ENCODE measurements at places on chromosomes 5 and 9.
A peak's percentile ranks its signal among the peaks of the same experiment; 100 is the strongest.

- no peak for DNase-seq
Measured at GRCh38 chr9:123684393-123685149, 245.4 kb downstream of the DENND1A start.

- DNase-seq = peak; percentile 74
Measured at GRCh38 chr5:134738133-134738962, at the start of gene CAMLG. Gene CAMLG (plus strand): TSS chr5:134738548. CDS start chr5:134738621, 73 bp downstream.

DNA sequence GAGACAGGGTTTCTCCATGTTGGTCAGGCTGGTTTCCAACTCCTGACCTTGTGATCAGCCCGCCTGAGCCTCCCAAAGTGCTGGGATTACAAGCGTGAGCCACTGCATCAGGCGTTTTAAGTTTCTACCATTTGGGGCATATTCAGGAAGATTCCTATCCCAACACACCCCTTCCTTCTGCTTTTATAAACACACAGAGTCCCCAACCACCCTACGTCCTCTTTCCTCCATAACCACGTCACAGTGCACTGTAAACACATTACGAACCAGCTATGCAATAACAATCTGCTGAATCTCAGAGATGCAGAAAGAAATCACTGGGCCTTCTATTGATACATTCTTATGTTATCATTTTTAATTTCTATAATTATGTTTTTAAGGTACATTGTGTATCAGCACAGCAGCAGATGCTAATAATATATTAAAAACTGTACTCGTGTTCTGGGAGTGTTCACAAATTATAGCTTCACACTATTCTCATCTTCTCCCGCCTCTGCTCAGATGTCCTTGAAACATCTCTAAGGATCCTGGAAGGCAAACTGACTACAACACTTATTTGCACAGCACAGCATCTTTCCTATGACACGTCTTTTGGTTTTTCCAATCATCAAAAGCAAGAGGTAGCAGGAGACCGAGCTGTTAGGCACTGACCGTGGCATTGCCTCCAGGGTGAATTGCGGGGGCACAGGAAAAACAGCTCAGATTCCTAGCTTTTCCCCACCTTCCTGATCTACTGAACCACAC is 60.2 kb downstream of the KCNIP1 start:
- no peak for DNase-seq

- no peak for DNase-seq
Measured at GRCh38 chr5:28344836-28345433, 1306.5 kb upstream of the CDH9 start.

GRCh38 chr9:79667120-79667519 is 95.4 kb downstream of the TLE4 start:
- no peak for DNase-seq

DNA sequence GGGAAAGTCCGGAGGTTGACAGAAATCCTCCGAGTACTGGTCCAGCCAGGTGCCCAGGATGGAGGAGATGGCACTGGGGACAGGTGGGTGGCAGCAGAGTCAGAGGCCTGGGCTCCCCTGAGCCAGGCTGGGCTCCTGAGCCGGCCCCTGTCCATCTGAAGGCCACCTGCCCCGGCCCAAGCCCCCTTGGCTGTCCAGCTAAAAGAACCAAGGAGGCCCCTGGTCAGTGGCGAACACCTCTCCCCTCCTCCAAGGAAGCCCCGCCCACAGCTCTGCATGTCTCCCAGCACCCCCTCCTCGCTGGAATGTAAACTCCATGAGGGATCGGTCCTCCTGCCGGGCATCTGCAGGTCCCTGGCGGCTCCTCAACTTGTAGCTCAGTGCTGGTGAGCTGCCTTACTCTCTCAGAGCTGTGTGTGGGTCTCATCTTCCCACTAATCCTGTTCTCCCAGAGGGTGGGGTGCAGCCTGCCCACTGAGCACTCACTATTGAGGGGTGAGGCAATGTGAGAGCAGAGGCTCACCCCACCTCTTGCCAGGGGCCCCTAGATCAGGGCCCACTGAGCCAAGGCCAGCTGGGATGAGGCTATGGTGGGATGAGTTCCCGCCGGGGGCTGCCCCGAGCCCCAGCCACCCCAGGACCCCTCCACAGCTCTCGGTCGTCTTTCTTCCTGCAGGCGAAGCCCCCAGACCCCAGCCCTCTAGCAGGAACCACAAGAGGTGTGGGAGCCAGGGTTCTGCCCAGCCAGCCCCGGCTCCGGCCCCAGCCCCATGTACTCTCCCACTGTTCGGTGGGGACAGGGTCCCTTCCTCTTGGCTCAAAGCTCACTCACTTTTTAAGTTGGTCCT is 12.0 kb downstream of the RALGDS start:
- no peak for DNase-seq

GRCh38 chr5:180353048-180353979 is at the start of gene GFPT2:
Gene GFPT2 (minus strand): TSS chr5:180353336. CDS start chr5:180353217, 119 bp downstream.
- DNase-seq = peak; percentile 15

GRCh38 chr5:122156724-122157325 is 27.5 kb downstream of the ZNF474 start:
- peak; percentile 3 for DNase-seq
